Astrocyte of the spinal cord (primary cell): ENCODE measurements at places on chromosomes 16 and 17.

GRCh38 chr16:59907611-59908010 is 1173.5 kb upstream of the GOT2 start:
- DNase-seq = no peak

- DNase-seq = peak; percentile 48
These were observed 475.9 kb downstream of the HS3ST3B1 start for GRCh38 chr17:14776791-14777190.

GRCh38 chr16:35745191-35745590 is 2285.8 kb downstream of the TP53TG3F start:
- DNase-seq = no peak

DNA sequence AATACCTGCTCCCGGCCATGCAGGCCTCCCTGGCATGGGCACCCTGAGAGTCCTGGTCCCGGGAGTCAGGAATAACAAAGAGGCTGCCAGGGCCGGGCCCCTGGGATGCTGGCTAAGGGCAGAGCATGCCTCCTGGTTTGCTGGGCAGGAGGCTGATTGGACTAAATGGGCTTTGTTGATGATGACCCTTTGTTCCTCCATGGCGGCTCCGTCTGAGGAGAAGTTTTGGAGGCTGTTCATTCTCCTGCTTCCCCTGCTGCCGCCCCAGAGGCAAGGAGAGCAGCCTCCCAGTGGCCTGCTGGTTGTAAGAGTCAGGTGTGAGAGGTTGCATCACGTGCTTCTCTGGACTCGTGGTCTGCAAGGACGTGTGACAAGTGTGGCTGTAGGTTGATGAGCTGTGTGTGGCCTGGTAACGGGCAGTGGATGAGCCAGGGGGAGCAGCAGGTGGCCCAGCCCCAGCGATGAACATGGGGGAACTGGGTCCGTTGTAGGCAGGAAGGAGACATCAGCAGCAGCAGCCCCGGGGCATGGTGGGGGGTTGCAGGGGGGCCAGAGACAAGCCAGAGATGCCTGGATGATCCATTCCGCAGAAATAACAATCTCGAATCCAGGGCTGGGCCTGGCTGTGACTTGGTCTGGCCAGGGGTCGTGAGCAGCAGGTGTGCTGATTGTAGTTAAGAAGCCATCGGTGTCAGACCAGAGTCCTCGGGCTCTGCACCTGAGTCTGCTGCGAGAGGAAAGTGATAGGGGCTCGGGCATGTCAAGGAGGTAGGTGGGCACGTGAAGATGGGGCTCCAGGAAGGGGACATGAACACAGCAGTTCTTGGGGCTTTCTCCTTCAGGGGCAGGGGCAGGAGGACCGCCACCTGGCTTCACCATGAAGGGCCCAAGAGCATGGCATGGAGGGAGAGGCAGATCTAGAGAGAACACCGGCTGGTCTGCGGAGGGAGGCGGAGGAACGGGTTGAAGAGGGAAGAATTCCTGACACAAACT is 101.4 kb downstream of the TNFRSF13B start:
- DNase-seq = no peak

DNA sequence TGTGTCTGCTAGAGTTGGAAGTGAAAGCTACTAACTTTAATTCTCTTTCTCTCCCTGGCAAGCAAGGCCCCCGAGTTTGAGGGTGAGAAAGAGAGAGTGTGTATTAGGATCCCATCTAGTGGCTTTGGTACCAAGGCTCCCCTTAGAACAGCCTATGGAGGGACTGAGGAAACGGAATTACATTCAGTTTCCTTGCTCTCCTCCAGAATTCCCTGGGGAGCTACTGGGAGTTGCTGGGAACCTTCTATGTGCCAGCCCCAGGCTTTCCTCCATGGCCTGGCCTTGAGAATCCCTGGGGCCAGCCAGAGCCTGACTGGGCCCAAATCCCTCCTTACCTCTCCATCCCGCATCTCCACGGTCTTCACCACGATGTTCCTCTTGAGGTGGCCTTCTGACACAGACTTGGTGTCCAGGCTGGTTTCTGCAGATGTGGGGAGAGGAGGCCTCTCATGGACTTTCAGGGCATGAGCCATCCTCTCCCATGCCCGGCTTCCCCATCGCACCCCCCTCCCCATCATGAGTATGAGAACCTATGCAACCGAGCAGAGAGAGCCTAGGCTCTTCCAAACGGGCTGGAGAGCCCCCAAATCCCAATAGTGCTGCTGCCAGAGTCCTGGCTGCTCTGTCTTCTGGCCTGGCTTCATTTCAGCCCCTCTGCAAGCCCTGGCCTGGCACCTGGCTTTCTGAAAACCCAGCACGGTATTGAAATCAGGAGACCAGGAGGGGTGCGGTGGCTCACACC is 7.4 kb downstream of the GFAP start:
- DNase-seq = no peak

DNA sequence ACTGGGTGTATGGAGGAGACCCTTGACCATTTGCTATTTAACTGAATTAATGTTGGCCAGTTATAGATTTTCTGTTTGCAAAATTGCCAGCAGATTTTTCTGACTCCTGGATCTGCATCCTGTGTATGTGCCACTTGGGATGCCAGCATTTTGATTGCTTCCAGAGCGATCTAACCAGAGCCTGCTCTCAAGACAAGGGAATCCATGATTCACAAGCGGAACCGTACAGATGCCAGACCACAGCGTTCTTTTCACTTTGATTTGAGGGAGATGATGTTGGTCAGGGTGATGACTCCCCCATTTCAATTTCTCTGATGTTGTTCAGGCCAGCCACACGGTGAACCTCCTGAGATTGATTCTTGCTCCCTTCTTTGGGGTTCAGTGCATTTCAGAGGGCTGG is 228.7 kb downstream of the CDH13 start:
- DNase-seq = no peak

GRCh38 chr17:19748807-19749193 is 702 bp upstream of the ALDH3A1 start:
- no peak for DNase-seq

DNA sequence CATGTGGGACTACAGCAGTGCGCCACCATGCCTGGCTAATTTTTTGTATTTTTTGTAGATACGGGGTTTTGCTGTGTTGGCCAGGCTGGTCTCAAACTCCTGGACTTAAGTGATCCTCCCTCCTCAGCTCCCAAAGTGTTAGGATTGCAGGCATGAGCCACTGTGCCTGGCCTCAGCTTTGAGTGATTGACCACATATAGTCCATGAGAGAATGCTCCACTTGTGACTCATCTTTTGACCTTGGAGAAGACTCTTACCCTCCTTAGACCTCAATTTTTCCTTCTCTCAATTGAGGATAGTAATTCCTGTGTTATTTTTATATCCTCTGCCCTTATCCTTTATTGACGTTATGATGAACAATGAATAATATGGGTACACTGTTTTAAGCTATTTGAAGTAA is 30.9 kb upstream of the DUSP14 start:
- DNase-seq = peak; percentile 66
